NCI-H1694 treated with DMSO at 0.1 percent for 48 hours (cell line): ENCODE measurements at places on chromosomes 11 and 22.

DNA sequence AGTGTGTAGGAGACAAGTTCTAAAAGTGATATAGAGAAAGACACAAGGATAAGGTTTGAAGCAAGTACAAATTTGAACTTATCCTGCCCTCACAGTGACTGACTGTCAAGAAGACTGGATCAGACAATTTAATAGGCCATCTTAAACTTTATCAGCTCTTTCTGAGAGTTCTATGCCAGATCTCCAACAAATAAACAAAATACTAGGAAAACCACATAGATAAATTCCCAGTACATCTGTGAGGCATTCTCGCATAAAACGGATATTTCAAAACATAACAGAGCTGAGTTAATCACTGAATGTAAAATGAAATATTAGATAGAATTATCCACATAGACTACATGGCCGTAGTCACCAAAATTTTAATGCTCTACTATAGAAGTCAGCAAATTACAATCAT is 120.9 kb upstream of the LUZP2 start:
- no peak for DNase-seq

DNA sequence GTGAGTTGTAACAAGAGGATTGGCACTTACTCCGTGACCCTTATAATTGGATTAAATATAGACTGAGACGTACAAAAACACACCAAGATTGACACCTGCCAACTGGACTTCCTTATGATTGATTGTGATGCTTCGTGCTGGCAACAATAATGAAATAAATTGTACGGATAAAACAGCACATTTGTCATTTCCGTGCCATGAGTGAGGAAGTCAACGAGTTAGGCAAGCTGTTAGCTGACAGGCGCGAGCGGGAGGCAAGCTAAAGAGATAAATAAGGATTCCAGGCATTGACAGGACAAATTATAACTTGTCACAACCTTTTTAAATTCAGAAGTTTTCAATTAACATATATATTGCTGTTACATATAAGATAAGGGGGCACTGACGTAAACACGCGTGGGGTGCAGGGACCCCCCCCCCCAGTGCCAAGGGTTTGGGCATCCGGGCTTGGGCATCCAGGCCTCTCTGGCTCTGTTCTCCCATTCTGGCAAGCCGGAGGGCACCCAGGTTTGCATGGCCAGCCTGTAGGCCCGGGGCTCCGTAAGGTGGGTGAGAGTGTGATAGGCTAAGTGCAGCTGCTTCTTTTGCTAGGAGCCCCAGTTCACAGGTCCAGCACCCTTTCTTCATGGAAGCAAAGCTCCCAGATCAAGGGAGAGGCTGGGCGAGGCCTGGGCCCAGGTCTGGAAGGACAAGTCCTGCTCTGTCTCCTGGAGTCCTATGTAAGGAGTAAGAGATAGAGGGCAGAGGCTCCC is 11.2 kb upstream of the PAX6 start:
- no peak for DNase-seq

- DNase-seq = no peak
Observed at GRCh38 chr11:76694664-76695063, 24.1 kb upstream of the LRRC32 start.

DNA sequence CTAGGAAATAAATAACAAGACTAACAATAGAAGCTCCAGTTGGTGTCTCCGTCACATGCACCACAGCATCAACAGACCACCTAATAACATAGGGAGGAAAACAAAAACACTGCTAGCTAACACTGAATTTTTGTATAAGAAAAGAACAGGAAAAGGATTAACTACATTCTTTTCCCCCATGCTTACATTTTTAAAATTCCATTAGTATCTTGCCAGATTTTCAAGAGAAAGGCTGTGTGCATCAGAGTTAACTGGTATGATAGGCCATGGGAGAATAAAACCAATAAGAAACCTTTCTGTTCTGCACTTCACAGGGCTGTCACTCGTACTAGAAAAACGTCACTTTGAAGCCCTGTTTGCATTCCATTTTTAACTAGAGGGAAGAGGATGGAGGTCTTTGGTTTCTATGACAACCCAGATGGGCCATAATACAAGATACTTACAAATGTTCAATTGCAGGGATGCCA is 79.0 kb downstream of the LARGE2 start:
- DNase-seq = no peak

DNA sequence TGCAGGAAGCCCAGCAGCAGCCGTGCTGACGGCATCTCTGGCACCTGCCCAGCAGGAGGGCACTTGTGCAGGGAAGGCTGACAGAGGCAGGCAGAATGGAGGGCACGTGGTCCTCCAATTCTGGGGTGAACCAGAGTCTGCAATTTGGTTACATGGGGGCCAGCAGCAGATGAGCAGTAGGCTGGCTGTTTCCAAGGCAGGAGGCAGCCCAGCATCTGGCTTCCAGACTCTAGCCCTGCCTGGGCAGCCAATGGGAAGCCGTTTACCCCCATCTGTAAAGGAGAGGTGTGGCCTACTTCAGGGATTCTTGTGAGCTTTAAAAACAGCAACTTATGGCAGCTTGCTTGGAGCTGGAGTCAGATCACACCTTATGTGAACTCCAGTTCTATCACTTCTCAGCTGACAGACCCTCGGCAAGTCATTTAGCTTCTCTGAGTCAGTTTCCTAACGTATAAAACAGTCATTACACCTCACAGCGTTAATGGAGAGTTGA is 27.9 kb upstream of the RASL10A start:
- DNase-seq = peak; percentile 94

- DNase-seq = no peak
Observed at GRCh38 chr22:50399751-50400331, 56.7 kb downstream of the PPP6R2 start.
